ENCODE measurements at places on chromosomes 4 and X.

- no peak for DNase-seq
Observed at GRCh38 chrX:69299285-69299684, 134.0 kb upstream of the PJA1 start.

- no peak for DNase-seq
Observed at GRCh38 chr4:185786422-185786821, 25.6 kb downstream of the SORBS2 start.

DNA sequence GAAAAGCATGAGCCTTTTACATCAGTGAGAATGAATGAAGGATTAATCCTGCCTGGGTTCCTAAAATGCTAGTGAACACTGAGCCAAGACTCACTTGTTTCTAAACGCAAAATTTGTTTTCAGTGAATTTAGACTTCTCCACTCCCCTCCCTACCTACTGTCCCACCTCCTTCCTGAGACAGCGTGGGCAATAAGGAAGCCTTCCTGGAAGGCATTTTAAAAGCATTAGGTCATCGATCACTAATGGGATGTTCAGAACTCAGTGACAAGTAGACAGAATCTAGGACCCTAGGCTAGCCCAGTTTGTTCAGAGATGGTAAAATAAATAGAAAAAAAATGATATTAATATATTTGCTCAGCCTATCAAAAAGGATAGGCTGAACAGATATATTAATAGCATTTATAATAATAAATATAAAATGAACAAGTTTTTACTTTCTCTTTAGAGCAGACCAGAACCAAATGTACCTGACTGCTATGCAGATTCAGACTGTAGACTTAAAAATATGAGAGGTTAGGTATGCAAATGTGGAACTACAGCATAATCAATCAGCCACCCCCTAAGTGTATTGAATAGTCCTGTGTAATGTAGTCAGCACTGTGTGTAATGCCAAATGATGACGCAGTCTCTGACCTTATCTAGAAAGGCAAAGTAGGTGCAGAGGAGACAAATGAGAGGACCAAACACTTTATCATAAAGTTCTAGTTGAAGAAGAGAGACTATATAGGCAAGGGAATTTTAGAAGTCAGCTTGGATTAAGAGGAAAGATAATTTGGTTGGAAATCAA is 331.1 kb downstream of the GPAT3 start:
- no peak for DNase-seq

DNA sequence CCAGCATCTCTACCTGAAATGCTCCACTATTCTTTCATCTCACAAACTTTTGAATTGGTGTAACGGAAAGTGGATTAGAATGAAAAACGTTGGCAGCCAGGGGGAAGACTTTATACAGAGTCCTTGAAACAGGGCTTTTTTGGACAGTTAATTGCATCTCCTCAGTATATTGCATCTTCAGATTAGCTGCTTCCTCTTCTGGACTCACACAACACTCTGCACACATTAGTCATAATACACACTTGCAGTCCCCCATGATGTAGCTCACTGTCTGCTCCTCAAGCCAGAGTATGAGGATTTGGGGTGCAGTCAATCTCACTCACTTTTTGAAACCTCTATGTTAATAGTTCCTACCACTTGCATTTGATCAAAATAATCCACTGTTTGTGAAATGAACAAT is 101.0 kb downstream of the ADGRA3 start:
- DNase-seq: no peak

DNA sequence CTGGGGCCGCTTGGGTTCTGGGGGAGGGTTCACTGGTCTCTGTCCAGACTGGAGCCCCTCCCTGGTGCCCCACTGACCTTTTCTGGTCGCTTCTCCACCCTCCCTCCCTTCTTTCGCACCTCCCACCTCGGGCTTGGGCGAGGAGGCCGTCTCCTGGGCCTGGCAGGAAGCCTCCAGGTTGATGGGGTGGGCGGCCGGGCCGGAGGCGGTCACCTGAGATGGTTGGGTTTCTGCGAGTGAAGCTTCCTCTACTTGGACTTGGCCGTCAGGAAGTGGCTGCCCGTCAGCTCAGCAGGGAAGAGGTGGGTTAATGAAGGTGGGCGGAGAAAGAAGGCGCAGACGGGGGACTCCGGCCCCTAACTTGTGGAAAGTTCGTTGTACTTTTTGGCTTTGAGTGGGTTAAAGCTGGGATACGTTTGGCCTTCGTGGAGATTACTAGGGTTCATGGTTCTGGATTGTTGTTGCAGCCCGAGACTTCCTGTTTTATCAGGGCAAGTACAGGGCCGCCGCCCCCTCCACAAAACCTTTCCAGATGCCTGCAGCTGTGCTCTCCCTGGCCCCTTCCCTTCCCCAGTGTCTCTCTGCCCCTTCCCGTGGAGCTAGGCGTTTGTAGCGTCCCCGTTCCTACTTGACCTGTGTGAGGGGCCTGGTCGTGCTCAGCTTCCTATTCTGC is 1.2 kb downstream of the AKAP17A start:
- no peak for DNase-seq

GRCh38 chr4:15714646-15715435 is 12.0 kb downstream of the BST1 start:
- no peak for DNase-seq

DNA sequence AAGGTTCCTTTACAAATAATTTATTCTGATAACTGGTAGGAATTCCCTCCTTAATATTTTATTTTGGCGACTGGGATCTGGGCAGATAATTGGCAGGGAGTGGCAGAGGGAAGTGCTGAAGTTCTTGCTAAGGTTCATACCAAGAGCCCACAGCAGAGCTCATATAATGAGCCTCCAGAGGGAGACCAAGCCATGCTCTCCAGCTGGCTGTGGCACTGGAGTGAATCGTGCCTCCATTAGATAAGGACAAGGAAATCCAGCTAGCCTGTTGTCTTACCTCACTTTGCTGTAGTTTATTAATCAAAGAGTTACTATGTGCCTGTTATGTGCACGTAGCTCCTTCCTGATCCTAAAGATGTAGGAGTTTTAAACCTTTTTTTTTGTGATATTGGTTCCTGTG is 1.3 kb downstream of the ASB12 start:
- no peak for DNase-seq

- DNase-seq: no peak
Observed at GRCh38 chrX:106780264-106780663, 22.2 kb upstream of the TBC1D8B start.

DNA sequence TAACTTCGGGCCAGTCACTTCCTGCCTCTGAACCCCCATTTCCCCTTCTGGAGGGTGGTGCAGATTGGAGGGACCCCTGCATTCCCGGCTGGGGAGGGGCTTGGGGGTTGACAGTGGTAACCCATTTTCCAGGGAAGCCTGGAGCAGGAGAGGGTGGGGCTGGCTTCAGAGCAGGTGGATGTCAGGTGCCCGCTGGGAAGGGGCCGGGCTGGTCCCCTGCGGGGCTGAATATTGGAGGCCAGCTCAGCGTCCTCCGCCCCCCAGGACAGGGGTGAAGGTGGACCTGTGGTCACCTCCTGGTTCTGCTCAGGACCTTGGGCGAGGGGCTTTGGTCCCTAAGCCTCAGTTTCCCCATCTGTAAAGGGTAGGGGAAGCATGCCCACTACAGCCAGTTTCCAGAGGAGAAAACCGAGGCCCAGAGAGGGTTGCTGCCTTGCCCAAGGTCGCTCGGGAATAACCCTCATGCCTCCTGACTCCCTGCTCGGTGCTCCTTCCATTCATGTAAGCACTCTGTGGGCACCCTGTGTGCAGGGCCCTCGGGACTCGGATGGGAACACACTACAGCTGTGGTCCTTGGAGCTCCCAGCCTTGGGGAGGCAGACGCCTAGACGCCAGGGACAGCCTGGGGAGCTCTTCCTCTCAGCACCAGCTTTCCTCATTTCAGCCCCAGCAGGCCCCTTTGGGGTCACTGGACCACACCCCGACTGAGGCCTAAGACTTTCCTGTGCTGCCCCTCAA is 683 bp downstream of the MAN2B2 start:
- DNase-seq: no peak

DNA sequence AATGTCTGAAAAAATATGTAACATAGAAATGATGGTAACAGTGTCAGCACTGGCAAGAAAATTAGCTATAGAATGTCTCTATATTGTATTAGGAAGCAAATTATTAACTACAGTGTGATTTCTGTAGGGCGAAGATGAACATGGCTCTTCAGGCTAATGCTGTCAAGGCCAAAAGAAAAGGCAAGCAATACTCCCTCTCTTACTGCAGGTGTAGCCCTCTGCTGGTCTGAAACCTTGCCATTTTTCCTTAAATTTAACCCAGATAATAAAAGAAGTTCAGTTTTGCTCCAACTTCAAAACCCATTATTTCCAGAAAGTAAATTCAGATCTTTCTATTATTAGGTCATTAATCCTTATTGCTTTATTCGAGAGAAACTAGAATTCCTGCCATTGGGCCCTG is 215.9 kb downstream of the LRBA start:
- DNase-seq: no peak

GRCh38 chr4:24611575-24611974 is 27.2 kb upstream of the DHX15 start:
- no peak for DNase-seq

- peak; percentile 92 for DNase-seq
Observed at GRCh38 chr4:99723612-99724011, 66.0 kb upstream of the C4orf54 start.

- no peak for DNase-seq
Observed at GRCh38 chr4:163228648-163229047, 62.0 kb upstream of the NAF1 start.

GRCh38 chrX:155757046-155757759 is 123.9 kb upstream of the VAMP7 start:
- DNase-seq: no peak

- DNase-seq: no peak
Observed at GRCh38 chrX:135605906-135606305, 85.4 kb downstream of the INTS6L start.

- no peak for DNase-seq
Observed at GRCh38 chr4:25915353-25915705, 1.3 kb downstream of the SMIM20 start.

- no peak for DNase-seq
Observed at GRCh38 chr4:174521800-174522182, 497 bp downstream of the HPGD start.

GRCh38 chr4:58776627-58777026 is 1666.4 kb upstream of the IGFBP7 start:
- DNase-seq: no peak

- no peak for DNase-seq
Observed at GRCh38 chr4:119170195-119170594, 34.6 kb downstream of the MYOZ2 start.

- DNase-seq: no peak
Observed at GRCh38 chrX:627995-628394, 2.6 kb upstream of the SHOX start.

- DNase-seq: no peak
Observed at GRCh38 chr4:139972305-139972704, 181.7 kb downstream of the MAML3 start.

DNA sequence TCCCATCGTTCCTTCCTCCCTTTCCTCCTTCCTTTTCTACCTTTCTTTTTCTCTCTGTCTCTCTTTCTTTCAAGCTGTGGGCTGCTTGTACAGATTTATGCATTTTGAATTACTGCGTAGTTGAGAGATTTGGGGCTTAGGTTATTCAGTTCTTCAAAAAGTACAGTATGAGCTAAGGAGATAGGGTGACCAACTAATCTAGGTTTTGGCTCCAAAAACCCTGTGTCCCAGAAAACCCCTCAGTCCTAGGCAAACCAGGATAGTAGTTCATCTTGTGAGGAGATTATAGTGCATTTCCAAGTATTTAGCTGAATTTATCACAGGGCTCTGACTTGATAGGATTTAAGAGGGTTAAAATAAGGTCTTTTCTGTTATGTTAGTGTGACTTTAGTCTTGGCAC is 64.5 kb downstream of the NFKB1 start:
- no peak for DNase-seq

DNA sequence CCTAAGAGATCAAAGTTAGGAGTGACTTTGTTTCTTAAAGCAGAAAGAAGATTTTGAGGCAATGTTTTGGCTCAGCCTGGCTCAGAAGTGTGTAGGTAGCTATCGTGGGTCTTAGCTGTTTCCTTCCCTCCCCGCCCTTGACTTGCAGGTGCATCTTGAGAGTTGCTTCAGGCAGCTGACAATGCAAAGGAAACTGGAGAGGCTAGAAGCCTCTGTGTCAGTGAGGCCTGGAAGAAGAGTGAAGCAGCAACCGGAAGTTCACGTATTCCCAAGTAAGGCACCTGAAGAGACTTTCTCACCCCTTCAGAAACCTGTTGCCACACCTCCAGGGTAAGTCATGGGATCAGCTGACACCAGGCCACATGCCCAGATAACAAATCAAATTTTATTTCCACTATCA is 10.6 kb upstream of the XKRX start:
- DNase-seq: no peak

GRCh38 chrX:27446423-27446822 is 16.7 kb downstream of the PPP4R3C start:
- DNase-seq: no peak

GRCh38 chr4:184473499-184474262 is 669 bp downstream of the IRF2 start:
- peak; percentile 72 for DNase-seq

GRCh38 chr4:184598753-184599491 is 50.3 kb downstream of the CASP3 start:
- DNase-seq: no peak

DNA sequence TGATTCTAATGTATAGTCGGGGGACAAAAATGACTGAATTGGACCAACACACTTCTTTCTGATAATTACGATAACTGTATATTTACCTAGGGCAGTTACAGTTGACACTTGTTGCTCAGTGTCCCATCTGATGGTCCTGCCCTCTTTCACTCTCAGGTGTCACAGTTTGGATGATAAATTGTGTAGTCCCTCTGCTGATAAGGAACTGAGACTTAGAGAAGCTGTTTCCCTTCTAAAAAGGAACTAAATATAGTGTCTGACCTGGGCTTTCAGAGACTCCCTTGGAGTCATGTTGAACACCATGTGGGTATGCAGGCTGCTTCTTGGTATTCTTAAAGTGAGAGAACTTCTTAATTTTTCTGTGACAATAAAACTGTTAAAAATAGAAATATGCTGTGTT is 23.7 kb upstream of the PNPLA4 start:
- DNase-seq: no peak

DNA sequence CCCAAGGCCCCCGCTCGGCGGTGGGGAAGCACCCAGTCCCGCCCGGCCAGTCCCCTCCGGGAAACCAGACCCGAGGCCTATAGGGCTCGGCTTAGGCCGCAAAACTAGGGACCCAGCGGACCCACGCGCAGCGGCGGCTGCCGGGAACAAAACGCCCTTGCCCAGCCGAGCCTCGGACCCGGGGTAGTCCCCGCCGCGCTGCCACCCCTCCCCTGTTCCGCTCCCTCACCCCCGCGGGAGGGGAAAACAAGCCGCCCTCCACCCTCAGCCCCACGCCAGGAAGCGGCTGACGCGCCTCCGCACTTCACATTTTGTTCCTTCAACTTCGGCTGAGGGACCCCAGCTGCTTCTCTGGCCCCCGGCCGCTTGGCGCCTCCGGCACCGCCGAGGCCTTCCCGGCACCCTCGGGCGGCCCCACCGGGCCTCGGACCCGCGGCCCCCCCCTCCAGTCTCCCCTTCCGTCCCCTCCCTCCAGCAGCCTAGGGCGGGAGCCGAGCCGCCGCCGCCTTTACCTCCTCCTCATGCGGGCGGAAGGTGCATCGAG is 694 bp downstream of the PDS5A start:
- DNase-seq: peak; percentile 26

- DNase-seq: no peak
Observed at GRCh38 chr4:61243962-61244361, 43.8 kb downstream of the ADGRL3 start.

GRCh38 chr4:140893939-140894338 is 137.8 kb upstream of the TBC1D9 start:
- no peak for DNase-seq

- no peak for DNase-seq
Observed at GRCh38 chr4:78569306-78569821, 17.8 kb downstream of the ANXA3 start.

All from hematopoietic multipotent progenitor cell treated with erythropoietin and hydrocortisone succinate and interleukin-3 and kit ligand, for 15 days (in vitro differentiated cells).